Activated CD4-positive, alpha-beta T cell treated with anti-CD3 and anti-CD28 coated beads, Interleukin-2, amount 10 ng/mL, durations not matched to agents 24 days and 14 days (primary cell): ENCODE measurements at places on chromosomes 1 and 21. TPM values are rescaled to one million over a fixed set of nuclear protein-coding genes. Genes with fewer than 3 reads are reported as not detected.

DNA sequence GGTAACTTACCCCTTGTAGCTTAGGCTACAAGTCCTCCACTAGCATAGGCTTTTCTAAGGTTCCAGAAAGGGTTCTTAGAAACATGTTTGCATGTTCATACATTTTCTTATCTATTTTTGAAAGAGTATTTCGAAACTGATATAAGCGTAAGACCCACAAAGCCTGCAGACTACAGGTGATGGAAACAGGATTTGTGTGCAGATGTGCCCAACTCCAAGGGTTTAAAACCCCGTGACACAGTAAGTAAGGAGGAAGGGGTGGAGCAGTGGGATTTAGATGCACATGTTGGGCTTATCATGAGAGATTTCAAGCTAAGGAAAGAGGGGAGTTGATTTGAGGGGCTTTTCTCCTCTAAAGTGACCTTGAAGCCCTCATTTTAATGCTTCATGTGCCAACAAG, 164.7 kb downstream of the LTN1 start:
- DNase-seq = no peak
- no peak overlapping the region for H3K4me3 ChIP-seq
- peaks cover 15% of the 10 kb centered on the region for H3K36me3 ChIP-seq
- H3K27me3 ChIP-seq = no peaks in the 10 kb centered on the region
- peaks cover 24% of the 10 kb centered on the region for H3K4me1 ChIP-seq
- H3K27ac ChIP-seq = no peak overlapping the region

GRCh38 chr1:30887485-30888315, 20.9 kb downstream of the SDC3 start:
- H3K4me1 ChIP-seq = no peaks in the 10 kb centered on the region
- peaks cover 21% of the 10 kb centered on the region for H3K27me3 ChIP-seq
- no peak overlapping the region for H3K4me3 ChIP-seq
- DNase-seq = no peak
- H3K27ac ChIP-seq = no peak overlapping the region

Gene C1orf87
- not detected in 2 replicates for total RNA-seq

DNA sequence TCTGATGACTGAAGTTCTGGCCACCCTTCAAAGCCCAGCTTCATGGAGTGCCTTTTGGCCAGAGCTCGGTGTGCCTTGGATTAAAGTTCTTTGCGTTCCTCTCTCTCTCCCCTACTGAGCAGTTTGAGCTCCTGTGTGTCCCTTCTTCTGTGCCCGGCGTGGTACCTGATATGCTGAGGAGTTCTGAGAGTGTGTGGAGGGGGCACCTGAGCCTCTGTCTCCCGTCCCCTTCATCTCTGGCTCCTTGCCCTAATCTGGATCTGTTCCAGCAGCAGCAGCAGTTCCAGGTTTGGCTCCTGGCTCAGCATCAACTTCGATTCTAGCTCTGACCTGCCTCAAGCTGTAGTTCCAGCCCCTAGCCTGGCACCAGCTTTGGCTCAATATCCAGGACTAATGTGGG, 25.1 kb upstream of the MYCL start:
- no peak overlapping the region for H3K27ac ChIP-seq
- no peaks in the 10 kb centered on the region for H3K36me3 ChIP-seq
- no peak for DNase-seq

Gene SPATA46
- not detected in 2 replicates for total RNA-seq

- H3K27ac ChIP-seq = no peak overlapping the region
- peaks cover 3% of the 10 kb centered on the region for H3K27me3 ChIP-seq
- H3K4me1 ChIP-seq = peaks cover 1% of the 10 kb centered on the region
Observed at GRCh38 chr1:204842892-204843291, 27.8 kb upstream of the NFASC start.

GRCh38 chr1:118136187-118136941, 48.7 kb downstream of the SPAG17 start:
- DNase-seq = peak; percentile 73
- H3K27ac ChIP-seq = no peak overlapping the region
- no peak overlapping the region for H3K4me3 ChIP-seq

DNA sequence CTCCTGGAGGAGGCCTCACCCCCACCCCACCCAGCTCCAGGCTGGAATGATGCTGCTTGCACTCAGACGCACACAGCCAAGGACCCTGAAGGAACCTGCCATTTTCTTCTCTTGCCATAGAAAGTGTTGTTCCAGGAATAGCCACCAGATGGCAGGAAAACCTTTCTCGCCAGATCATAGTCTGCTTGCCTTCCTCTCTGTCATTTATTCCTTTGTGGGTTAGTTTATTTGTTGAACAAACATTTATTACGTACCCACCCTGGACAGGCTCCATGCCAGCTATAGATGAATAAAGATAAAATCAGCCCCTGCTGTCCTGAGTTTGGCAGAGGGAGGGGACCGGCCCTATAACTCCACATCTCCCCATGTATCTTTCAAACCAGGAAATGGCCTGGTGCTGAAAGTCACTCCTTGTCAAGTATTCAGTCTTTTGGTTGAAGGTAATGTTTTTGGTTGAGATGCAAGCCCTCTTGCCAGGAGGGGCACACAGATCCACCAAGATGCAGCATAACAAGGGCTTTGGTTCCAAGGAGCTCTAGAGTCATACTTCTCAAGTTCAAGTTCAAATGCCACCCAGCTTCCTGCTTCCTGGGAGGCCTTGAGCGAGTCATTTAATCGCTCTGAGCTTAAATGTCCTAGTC, 7.0 kb upstream of the KCNC4 start:
- peaks cover 13% of the 10 kb centered on the region for H3K4me1 ChIP-seq
- peak overlapping the region; percentile 90 for H3K27ac ChIP-seq

DNA sequence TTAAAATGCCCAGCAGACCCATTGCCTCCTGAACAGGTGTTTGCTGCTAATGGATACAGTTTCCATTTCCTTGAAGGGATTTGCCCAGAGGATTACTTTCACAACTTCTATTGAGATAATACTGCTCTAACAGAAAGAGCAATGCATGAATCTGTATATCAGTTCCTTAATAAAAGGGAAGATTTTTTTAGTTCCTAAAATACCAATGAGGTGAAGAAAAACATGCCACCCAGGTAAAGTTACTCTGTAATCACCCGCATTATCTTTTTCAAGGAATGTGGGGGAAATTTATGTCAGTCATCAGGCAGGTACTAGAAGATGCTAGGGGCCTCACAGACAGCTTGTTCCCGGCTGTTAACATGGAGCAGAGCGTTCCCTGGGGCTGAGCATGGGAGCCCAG, 41.1 kb downstream of the KCNJ15 start:
- no peak overlapping the region for H3K4me3 ChIP-seq
- no peak for DNase-seq
- peaks cover 2% of the 10 kb centered on the region for H3K27me3 ChIP-seq
- no peak overlapping the region for H3K27ac ChIP-seq
- peaks cover 35% of the 10 kb centered on the region for H3K4me1 ChIP-seq

Gene GPX7
- 28.0 and 29.4 TPM in 2 replicates for total RNA-seq

Gene VPS26C
- 52.8 and 60.0 TPM in 2 replicates for total RNA-seq

- H3K4me3 ChIP-seq = peak overlapping the region; percentile 96
- H3K27me3 ChIP-seq = peaks cover 27% of the 10 kb centered on the region
- peaks cover 15% of the 10 kb centered on the region for H3K36me3 ChIP-seq
- no peak for DNase-seq
- peaks cover 29% of the 10 kb centered on the region for H3K4me1 ChIP-seq
Observed at GRCh38 chr1:184050636-184051035, 894 bp upstream of the TSEN15 start.

Gene PLCH2
- 2.2 and 2.8 TPM in 2 replicates for total RNA-seq

Gene IQGAP3
- 10.5 and 11.2 TPM in 2 replicates for total RNA-seq

Gene MPL
- total RNA-seq = not detected in 2 replicates

Gene SUSD4
- not detected in 2 replicates for total RNA-seq

- H3K36me3 ChIP-seq = no peaks in the 10 kb centered on the region
- peaks cover 14% of the 10 kb centered on the region for H3K27me3 ChIP-seq
- DNase-seq = peak; percentile 75
- H3K4me3 ChIP-seq = no peak overlapping the region
Observed at GRCh38 chr1:224542783-224543440, 73.2 kb upstream of the CNIH3 start.

Gene UBIAD1
- total RNA-seq = 32.4 and 32.5 TPM in 2 replicates

DNA sequence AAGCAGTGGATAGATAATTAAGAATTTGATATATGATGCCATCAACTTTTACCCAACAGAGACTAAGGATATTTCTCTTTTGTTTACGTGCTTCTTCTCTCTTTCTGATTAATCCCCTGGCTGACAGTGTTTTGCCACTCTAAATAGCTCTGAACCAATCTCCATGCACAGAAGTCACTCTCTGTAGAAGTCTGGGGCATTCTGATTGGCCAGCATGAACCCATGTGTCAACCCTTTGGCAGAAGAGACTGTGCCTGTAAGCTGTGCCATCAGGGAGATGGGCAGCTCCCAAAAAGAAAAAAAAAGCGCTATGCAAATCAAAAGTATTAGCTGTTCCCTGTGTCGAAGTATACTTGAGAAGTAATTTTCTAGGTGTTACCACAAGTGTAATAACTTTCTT, 34.1 kb upstream of the NRIP1 start:
- no peaks in the 10 kb centered on the region for H3K4me1 ChIP-seq
- no peak for DNase-seq
- H3K27ac ChIP-seq = no peak overlapping the region
- no peak overlapping the region for H3K4me3 ChIP-seq
- H3K36me3 ChIP-seq = no peaks in the 10 kb centered on the region

Gene BLACAT1
- total RNA-seq = 0.16 and 0.17 TPM in 2 replicates

Gene BSND
- not detected in 2 replicates for total RNA-seq

Gene KDM1A
- total RNA-seq = 86.6 and 91.2 TPM in 2 replicates

Gene SLC45A1
- 0.12 and 0.38 TPM in 2 replicates for total RNA-seq

DNA sequence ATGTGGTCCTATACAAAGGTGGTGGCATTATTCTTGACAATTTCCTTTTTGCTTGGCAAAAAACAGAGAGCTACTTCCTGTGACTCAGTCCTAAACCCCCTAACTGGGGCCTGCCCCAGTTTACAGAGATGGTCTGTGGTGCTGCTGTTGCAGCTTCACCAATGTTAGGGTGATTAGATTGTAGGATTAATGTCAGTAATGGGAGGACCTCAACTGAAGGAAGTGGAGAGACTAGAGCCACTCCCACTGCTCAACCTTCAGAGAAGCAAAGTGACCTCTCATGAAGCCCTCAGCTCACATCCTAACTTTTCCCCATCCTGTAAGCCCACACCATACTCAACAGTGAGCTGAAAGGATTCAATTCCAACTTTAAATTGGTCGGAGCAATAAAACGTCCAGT, 3.6 kb downstream of the S100A6 start:
- DNase-seq = peak; percentile 77
- peak overlapping the region; percentile 86 for H3K27ac ChIP-seq
- peak overlapping the region; percentile 92 for H3K4me3 ChIP-seq
- peaks cover 17% of the 10 kb centered on the region for H3K36me3 ChIP-seq
- peaks cover 56% of the 10 kb centered on the region for H3K4me1 ChIP-seq
- no peaks in the 10 kb centered on the region for H3K27me3 ChIP-seq
